NB4 (cell line): ENCODE measurements at places on chromosomes 16 and 17.

DNA sequence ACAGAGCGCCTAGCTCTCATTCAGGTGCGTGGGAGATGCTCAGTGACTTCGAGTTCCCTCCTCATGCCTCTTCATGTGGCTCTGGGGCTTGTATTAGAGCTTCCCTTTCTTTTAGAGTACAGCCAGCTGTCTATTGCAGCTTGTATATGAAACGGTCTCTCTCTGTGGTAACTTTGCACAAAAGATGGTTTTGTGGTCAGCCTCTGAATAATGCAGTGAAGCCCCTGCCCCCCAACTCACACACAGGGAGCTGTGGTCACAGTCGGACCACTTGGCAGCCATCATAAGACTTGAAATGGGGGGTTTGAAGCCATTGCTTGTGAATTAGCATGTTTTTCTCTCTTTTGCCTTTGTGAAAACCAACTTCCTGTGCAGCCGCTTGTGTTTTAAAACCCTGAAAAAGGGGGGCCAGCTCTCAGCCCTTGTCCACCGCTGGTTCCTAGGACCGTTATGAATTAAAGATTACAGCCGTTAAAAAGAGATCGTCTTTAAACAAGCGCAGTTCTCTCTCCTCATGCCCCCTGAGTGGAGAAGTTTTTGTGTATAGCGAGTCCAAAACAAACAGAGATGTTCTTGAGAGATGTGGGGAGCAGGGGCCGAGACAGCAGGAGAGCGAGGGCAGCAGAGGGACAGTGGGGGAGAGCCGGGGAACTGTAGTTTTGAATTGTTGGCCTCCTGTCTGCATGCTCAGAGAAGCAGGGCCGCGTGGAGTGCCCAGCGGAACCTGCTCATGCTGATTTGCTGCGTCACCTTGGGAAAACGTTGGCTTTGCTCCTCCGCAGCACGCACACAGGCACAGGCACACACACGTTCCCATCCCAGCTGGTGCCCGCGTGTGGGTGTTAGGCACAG lies 199.0 kb downstream of the MSI2 start:
- DNase-seq = peak; percentile 98

DNA sequence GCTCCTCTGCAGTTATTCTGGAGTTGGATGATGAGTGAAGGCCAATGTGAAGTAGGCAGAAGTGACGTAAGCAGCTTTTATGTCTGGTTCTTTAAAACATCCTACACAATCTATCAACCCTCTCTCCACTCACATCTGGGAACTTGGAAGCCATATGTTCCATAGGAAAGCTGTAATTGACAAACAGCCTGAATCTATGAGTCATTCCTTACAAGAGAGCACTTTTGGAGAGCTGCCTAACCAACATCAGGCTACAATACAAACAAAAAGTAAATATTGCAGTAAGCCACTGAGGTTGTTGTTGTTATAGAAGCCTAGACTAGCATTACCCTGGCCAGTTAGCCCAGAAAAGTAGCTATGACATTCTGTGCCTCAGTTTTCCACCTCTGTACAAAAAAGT lies 5.9 kb downstream of the CCL7 start:
- no peak for DNase-seq

- no peak for DNase-seq
These were observed 396.6 kb downstream of the CPPED1 start for GRCh38 chr16:12406926-12407690.

DNA sequence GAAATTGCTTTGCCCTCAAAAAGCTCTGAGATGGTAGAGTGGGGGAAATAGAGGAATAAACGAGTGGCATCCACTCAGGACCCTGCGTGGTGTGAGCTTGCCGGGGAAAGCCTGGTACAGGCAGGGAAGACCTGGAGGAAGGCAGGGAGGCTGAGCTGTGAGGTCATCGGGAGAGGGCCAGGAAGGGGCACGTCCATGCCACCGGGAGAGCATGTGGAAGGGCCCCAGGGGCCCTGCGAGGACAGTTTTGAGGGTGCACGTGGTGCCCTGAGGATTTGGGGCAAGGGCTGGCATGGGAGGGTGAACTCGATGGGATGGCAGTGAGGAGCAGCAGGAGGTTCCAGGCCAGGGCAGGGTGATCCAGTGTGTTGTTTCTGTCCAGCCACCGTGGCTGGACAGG lies 56.3 kb upstream of the CBFA2T3 start:
- DNase-seq = no peak

DNA sequence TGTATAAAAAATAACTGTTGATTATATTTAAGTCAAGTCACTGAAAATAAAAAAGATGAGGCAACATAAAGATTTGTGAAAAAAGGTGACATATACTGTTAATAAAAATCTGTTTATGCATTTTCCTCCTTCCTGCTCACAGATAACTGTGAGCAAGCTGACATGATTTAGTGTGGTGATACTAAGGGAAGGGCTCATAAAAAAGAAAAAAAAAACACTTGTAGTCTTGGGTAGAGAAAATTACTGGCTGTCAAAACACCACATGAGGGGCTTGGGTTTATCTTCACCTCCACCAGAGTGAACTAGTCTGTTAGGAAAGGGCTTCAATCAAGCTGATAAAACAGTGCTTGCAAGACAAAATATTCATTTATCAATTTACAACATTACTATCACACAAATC lies 247.6 kb downstream of the CNTNAP4 start:
- no peak for DNase-seq

DNA sequence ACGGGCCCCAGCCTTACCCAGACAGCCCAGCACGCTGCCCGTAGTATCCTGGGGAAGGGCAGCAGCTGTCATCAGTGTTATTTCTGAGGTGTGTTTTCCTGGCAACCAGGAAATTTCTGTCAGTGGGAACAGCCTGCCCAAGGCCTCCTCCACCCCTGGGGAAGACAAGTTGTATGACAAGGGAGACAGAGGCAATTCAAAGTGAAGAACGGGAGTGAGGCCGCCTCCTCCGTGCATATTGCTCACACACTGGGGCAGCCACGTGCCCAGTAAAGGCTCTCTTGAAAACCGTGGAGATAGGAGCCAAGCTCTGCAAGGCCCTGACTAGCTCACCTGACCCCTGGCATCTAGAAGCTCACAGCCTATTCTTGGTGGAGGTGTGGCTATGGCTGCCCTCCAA lies 57.6 kb downstream of the RAI1 start:
- no peak for DNase-seq

DNA sequence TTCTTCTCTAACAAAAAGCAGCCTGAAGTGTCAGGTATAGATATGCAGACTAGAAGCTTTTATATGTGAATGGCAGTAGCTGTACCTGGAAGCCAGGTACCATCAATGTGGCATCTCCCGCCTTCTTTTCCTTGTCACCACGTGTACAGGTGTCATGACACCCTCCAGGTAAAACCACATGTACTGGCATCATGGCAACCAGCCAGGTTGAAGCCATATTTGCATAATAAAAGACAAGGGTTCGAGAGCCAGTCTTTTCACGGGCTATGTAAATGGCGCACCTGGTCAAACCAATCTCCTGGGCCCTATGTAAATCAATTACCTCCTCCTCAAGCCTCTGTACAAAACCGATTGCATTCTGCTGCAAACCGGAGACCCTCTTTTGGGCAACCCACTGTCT lies 541.3 kb downstream of the CDH11 start:
- no peak for DNase-seq
